ENCODE measurements at places on chromosomes 4 and X.

DNA sequence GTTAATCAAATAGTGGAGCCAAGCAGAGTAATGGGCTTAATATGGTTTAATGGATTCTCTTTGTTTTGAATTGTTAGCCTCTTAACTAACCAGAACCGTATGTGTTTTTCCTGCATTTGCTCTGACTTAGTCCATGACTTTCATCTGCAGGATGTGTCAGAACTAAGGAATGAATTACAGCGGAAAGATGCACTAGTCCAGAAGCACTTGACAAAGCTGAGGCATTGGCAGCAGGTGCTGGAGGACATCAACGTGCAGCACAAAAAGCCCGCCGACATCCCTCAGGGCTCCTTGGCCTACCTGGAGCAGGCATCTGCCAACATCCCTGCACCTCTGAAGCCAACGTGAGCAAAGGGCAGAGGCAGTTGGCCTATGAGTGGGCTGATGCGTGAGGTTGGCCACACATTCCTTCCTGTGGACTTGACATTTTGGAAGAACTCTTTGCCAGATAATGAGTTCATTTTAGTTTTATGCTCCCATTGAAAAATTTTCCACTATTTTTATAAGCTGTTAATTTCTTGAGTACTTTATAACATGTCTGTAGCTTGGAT, 9.1 kb downstream of the MED28 start:
- no peak for DNase-seq

GRCh38 chr4:166014411-166014810, 141.4 kb downstream of the TLL1 start:
- DNase-seq = no peak

GRCh38 chr4:34138385-34138784, 2105.9 kb downstream of the ARAP2 start:
- no peak for DNase-seq

GRCh38 chr4:46124773-46125413, 1.0 kb upstream of the GABRG1 start:
- DNase-seq = no peak

Measured in CD4-positive, alpha-beta memory T cell (primary cell).